ENCODE measurements at places on chromosomes 4 and X. TPM values are rescaled to one million over a fixed set of nuclear protein-coding genes. Genes with fewer than 3 reads are reported as not detected.

DNA sequence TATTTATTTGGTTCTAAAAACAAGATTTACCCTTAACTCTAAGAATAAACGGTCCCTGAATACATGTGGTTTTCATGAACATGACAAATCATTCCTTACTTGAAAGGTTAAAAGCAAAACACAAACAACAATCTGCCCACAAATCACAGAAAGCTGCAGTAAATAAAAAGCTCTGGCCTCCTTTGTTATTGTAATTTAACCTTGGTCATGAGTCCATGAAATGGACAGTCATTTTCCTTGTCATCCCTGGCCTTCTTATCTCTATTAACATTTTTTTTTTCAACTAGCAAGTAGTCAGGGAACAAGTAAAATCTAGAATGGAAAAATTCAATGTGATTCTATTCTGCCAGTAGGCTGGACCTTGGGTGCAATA is 92.7 kb downstream of the SCD5 start:
- DNase-seq = no peak

DNA sequence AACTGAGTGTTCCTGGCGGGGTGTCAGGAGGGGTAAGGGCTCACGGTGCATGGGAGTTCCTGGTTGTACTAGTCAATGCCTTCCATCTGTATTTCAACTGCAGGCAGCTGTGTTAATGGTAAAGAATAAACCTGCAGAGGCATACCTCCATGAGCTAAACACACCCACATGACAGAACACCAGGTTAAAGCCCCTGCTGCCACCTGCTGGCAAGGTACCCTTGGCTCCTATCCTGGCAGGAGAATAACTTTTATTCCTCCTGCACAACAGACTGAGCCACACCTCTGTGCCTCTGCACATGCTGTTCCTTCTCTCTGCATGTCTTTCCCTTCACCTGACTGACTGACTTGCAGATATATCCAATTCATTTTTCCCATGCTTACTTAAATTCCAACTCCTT is 11.1 kb downstream of the ITIH6 start:
- DNase-seq = no peak

DNA sequence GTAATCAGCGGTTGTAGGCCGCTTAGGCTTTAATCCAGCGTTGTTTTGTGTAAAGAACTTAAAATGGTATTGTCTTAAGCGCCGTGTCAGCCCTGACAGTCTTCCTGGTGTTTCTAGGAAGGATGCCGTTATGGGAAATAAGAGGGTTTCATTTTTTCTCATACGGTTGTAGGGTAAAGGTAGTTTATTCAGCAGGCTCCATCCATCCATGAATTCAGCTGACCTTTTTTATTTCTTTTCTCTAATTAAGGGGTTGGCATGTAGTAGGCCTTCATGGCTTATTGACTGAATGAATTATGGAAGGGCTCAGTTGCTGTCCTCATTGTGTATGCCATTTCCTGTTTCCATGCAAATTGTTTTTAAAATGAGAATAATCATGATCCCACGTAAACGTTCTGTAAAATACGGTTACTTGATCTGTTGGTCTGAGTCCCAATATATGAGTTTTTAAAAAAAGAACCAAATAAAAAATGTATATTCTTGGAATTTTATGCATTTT is 693 bp downstream of the OCIAD1 start:
- DNase-seq = no peak

Gene PITX2
- total RNA-seq = not detected

GRCh38 chrX:82816562-82816961 is 691.5 kb upstream of the POU3F4 start:
- no peak for DNase-seq

Gene GDPD2
- total RNA-seq = not detected

Gene CLOCK
- 35.0 TPM for total RNA-seq

Gene CTAG1A
- not detected for total RNA-seq

GRCh38 chr4:166972071-166972470 is 262.2 kb downstream of the SPOCK3 start:
- no peak for DNase-seq

DNA sequence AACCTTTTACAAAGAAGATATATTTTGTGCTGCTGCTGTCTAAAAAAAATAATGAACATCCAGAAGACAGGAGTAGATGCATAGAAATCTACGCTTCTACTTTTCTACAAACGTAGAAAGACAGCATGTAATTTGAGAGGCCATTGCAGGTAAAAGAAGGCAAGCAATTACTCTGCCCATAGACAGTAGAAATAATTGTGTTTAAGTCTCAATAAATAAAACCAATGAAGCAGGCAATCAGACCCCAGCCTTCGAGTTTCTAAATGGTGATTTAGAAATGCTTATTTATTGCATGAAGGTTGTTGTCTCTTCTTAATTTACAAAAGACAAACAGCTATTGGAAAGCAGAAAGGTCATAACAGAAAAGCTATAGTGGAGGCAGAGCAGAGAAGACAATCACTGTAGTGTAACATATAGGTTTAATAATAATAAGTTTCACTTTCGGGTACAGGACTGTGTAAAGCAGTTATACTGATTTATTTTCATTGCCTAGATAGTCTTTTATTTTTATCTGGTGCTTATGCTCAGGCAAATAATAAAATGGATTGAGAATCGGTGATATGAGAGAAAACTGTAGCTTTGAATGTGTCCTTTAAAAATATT is 123.0 kb upstream of the TACR3 start:
- DNase-seq = no peak

DNA sequence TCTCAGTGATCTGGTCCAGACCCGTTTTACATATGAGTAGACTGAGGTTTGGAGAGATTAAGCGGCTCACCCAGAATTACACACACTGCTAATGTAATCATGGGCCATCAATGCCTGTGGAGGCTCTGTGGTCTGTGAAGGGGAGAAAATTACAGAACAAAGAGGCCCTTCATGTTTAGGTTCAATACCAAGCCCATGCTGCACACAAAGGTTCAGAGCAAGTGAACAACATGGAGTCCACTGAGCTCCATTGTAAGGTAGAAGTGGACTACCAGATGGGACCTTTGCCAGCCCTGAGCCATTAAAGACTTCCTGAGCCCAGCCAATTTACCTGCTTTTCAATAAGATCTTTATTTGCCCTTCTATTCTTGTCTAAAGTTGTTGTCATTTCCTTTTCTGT is 109.8 kb downstream of the LUZP4 start:
- DNase-seq = no peak

Measured in ovary (tissue), 10 donors.